ENCODE measurements at places on chromosomes 1 and 21.

- DNase-seq, result no peak
These were observed 226.3 kb upstream of the B3GALT2 start for GRCh38 chr1:193412748-193413147.

GRCh38 chr1:211748810-211749209 is 73.4 kb upstream of the NEK2 start:
- DNase-seq, result no peak

DNA sequence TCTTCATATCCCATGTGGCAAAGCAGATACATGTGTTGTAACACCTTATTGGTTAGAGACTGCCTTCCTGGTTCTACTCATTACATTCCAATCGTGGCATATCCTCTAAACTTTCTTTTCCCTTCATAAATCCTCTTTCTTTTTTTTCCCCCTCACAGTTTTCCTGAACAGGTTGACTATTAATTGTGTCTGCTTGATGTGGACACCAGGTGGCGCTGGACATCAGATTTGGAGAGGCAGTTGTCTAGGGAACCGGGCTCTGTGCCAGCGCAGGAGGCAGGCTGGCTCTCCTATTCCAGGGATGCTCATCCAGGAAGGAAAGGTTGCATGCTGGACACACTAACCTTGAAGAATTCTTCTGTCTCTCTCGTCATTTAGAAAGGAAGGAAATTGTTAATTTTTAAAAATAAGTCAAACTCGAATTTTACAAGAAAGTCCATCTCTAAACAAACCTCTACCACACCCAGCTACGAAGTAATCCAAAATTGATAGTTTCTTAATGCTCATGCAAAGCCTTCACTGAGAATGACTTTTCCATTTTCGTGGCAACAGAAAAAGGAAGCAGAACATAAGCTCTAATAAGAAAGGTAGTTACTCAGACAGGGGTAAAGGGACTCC is 59.4 kb upstream of the ASB17 start:
- DNase-seq, result peak; percentile 76

- no peak for DNase-seq
These were observed 13.3 kb upstream of the BRWD1 start for GRCh38 chr21:39326607-39327307.

DNA sequence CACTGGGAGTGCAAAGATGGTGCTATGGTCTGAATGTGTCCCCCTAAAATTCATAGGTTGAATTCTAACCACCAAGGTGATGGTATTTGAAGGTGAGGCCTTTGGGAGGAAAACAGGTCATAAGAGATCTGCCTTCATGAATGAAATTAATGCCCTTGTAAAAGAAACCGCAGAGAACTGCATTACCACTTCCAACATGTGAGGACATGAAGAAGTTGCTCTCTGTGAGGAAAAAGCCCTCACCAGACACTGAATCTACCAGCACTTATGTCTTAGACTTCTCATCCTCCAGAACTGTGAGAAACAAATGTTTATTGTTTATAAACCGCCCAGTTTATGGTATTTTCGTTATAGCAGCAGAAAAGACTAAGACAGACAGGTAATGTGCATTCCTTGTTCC is 224.7 kb upstream of the C1orf87 start:
- no peak for DNase-seq

DNA sequence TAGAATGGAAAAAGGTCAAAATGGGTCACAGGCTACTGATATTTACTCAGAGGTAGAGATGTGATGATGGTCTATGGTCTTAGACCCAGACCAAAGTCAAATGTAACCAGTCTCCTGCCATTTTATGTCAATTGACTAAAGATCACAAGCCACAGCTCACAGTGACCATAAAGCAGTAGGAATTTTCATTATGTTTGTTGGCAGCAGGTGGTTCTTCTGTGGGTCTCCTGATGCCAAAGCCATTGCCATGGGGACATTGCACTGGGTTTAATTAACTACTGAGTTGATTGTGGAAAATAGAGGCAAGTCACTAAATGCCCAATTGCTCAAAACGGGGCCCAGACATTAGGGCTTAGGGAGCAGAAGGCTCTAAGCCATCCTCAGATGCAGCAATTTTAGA is at the start of gene OR10K2:
OR10K2 (minus strand) TSS at position 101 of the 400 bp plus-strand sequence. CDS start 5,371 bp downstream, outside the sequence.
- DNase-seq, result no peak

DNA sequence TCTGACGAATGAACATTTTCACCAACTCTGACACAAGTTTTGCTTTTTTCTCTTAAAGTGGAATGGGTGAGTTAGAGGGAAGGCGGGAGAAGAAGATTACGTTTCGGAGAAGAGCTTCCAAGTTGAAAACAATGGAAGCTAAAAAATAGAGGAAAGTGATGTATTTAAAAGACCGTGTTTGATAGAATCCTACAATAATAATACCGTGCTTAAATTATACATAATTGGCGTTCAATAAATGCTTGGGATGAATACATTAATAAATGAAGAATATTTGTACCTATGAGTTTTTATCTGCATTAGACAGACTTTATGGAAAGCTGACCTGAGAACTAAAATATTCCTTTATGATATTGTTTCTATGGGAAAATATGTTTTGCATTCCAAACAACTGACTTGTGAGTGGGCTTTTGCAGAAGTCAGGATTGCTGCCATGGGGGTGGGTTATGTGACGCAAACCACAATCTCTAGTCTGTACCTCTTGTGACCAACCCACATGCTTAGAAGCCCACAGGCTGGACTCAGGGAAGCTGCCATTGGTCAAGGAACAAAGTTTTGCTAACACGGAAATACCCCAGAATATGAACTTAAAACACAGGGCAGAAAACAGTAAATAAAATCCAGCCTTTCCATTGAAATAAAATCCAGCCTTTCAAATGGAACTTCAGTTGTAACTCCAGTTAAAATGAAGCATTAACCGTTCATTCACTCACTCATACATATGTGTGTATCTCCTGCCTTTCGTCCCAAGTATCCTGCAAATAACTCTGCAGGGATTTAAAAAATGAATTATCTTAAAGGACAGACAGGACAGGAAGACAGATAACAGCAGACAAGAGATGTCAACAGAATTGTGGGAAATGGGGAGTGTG is 21.3 kb upstream of the ATF3 start:
- DNase-seq, result no peak

- DNase-seq, result no peak
These were observed 320.8 kb downstream of the PTPRC start for GRCh38 chr1:198959676-198960075.

DNA sequence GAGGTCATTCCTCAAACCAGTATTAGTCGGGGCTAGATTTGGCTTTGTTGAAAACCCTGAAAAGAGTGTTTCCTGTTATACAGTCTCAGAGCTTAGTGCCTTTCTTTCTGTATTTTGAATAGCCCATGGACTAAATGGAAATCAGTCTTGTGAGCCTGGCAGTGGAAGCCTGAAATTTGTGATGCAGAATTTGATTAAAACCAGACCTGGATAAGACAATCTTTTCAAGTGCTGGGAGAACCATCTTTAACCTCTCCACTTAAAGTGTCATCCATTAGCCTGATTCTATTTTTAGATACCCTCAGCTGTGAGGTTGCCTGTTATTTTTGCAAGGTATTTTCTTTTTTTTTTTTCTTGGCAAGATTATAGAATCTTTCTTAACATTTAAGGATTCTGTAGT is 19.5 kb downstream of the ACTN2 start:
- DNase-seq, result no peak

DNA sequence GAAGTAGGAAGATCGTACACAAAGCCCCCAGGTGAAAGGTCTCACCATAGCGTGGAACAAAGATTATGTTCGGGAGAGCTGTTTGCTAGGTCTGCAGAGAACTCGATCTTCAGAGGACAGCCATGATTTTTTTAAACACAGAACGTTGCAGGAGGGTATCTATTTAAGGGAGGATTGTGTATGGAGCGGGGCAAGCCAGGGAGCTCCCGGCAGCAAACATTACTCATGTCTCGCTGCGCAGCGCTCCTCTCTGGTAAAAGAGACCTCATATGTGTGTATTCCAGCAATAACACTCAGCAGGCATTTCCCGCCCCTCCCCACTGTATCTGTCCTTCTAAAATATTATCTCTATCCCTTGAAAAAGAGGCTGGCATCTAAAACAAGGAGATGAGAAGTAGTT is 2.7 kb downstream of the GLIS1 start:
- no peak for DNase-seq

- DNase-seq, result peak; percentile 88
These were observed at the start of gene HLCS for GRCh38 chr21:36966066-36966820. HLCS (minus strand) TSS chr21:36966669; CDS start chr21:36966638, 31 bp downstream.

DNA sequence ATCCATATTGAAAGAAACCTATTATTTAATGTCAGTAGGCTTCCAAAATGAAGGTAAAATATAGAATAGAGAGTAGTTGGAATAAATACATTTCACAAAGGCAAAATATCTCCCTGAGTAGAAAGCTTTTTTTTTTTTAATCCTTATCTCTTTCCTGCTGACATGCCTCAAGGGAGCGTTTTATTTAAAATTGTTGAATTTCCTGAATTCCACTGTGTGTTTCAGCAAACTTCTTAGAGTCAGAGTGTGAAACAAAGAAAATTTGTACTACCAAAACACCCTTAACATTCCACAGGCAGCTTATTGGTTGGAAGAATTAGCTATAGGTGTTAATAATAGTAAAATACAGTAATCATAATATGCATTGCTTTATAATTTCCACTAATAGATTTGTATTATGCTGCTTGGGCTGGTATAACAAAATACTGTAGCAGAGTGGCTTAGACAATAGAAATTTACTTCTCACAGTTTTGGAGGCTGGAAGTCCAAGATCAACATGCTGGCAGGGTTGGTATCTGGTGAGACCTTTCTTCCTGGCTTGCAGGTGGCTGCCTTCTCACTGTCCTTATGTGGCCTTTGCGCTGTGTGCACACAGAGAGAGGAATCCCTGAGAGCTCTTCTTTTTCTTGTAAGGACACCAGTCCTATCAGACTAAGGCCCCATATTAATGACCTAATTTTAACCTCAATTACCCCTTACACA is 468.4 kb upstream of the C1orf87 start:
- DNase-seq, result no peak

GRCh38 chr1:50091068-50091467 is 17.7 kb upstream of the ELAVL4 start:
- DNase-seq, result no peak

DNA sequence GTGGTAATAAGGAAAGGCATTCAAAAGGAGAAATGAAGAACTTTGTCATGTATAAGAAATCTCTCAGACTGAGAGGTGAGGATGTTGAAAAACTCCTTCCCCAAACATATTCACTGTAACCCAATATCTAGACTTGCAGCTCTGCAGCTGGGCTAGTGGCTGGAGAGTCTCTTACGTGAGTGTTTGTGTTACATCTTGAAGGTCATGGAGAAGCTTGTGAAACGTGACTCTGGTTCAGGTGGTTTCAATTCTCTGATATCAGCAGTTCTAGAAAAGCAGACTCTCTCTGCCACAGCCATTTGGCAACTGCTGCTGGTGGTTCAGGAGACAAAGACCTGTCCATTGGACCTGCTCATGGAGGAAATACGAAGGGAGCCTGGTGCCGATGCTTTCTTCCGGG is 55.0 kb upstream of the EPHA8 start:
- DNase-seq, result no peak

GRCh38 chr1:55062801-55063576 is 23.6 kb downstream of the PCSK9 start:
- DNase-seq, result no peak

GRCh38 chr1:203537806-203538464 is 44.0 kb downstream of the OPTC start:
- DNase-seq, result no peak

DNA sequence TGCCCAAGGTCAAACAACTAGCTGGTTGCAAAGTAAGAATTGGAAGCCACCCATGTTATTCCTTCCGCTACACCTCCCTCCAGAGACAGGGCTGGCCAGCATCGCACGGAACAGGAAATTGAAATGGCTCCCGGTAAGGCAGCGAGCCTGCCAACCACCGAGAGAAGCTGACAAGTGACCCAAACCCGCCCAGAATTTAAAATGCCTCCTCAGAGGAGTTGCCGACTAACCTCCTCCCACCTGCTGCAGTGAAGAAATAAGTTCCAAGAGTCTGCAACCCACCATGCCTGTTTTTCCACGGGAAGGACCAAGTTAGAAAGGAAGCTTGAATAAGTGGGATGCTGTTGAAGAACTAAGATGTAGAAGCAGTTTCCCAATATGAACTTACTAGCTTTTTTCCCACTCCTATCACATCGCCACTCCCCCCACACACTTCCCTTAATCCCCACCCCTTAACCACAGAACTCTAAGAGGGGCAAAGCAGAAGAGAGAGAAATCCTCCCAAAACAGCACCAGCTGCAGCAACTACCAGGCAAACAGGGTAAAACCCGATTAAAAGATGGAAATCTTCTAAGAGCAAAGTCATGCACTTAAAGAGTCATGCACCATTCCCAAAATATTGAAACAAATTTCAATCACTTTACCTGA is 78.6 kb downstream of the TIAM1 start:
- DNase-seq, result no peak

- no peak for DNase-seq
These were observed 4.6 kb downstream of the TMEM63A start for GRCh38 chr1:225877580-225877979.

DNA sequence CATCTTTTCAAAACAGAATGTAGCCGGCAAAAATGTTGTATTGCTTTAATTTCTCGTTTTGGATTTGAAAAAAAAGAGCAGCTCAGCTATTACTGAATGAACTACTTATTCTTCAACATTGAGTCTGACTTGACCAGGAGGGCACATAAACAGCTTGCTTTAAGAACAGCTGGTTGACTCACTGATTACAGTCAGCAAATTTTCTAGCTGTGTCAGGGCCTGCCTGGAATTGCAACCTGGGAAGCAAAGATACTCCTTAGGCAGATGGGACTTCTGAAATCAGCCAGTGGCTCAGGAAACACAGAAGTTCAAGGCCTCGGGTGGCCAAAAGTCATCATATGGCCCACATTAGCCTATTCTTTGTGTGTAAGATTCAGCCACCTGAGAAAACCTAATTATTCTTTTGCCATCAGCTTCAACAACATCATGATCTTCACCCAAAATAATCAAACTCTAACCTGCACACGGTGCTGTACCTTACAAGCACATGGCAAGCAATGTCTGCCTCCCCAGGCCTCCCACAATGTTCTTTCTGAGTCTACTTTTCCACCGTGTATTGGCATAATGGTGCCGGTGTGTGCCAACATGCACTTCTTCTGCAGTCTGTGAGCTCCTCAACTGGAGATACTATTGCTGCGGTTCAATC is 307.2 kb downstream of the HHIPL2 start:
- DNase-seq, result no peak

- DNase-seq, result peak; percentile 84
These were observed 53.4 kb downstream of the TOMM20 start for GRCh38 chr1:235075048-235075776.

- DNase-seq, result no peak
These were observed 494.6 kb upstream of the ADGRL4 start for GRCh38 chr1:79501153-79501552.

DNA sequence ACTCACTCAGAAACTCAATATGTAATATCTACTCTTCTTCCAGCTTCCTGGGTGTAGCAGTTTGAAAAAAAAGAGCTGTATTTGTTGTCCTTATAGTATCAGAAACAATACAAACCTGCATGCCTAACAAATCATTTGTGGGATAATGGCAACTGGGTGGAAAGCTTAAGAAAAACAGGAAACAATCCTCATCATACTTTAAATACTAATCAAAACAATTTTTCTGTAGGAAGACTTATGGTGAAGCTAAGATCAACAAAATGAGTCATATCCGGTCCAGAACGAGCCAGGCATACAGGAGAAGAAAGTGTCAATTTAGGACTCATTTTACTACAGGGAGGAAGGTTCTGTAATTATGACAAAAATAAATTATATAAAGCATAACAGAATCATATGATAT is 181.8 kb upstream of the ADGRL4 start:
- no peak for DNase-seq

GRCh38 chr1:110878993-110879392 is 6.0 kb downstream of the CD53 start:
- DNase-seq, result no peak

- DNase-seq, result no peak
These were observed 13.8 kb upstream of the SEC16B start for GRCh38 chr1:177983482-177984135.

GRCh38 chr1:116309090-116309870 is 63.8 kb upstream of the ATP1A1 start:
- no peak for DNase-seq

Measured in SW480 (cell line).